ENCODE measurements at places on chromosomes 7 and 10.

DNA sequence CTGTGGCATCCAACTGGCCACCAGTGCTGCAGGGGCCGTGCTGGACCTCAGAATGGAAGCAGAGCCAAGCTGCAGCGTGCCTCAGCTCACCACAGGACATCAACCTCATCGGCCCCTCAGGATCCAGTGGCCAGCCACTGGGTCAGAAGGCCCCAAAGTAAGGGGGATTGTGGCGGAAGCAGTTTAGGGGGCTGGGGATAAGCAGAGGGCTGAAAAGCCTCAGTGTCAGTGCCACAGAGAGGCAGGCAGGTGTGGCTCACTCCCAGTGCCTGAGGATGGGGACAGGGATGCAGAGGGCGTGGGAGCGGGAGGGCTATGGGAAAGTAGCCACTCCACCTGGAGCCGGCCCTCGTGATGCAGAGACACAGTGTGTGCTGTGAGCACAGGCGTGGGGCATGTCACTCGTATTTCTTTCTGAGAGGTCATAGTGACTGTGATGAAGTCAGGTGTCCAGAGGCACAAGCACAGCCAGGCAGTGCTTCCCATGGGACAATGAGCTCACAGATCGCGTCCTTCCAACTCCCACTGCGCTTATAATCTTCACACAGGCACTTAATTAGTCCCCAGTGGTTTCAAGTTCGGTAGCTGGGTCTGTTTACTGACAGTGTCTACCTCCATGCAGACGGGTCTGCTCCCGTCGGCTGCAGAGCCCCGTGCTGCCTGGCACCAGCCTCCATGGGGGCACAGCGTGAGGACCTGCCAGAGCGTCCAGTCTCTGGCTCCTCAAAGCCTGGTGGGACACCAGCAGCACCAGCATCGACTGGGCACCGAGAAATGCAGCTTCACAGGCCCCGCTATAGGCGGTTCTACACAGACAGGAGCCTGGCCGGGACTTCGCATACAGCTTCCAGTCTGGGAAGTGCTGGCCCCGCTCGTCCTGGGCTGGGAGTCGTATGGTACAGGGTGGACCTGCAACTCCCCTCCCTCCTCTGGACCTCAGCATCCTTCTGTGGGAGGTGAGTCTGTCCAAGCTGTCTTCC, 42.9 kb upstream of the CNPY1 start:
- no peak for DNase-seq

- DNase-seq = no peak
Measured at GRCh38 chr10:74738542-74738941, 87.9 kb upstream of the KAT6B start.

- no peak for DNase-seq
Measured at GRCh38 chr7:26688936-26689506, 175.4 kb downstream of the SKAP2 start.

GRCh38 chr10:58266003-58266825, 1.5 kb downstream of the IPMK start:
- no peak for DNase-seq

GRCh38 chr10:131996466-131997365, 15.0 kb upstream of the BNIP3 start:
- DNase-seq = no peak

DNA sequence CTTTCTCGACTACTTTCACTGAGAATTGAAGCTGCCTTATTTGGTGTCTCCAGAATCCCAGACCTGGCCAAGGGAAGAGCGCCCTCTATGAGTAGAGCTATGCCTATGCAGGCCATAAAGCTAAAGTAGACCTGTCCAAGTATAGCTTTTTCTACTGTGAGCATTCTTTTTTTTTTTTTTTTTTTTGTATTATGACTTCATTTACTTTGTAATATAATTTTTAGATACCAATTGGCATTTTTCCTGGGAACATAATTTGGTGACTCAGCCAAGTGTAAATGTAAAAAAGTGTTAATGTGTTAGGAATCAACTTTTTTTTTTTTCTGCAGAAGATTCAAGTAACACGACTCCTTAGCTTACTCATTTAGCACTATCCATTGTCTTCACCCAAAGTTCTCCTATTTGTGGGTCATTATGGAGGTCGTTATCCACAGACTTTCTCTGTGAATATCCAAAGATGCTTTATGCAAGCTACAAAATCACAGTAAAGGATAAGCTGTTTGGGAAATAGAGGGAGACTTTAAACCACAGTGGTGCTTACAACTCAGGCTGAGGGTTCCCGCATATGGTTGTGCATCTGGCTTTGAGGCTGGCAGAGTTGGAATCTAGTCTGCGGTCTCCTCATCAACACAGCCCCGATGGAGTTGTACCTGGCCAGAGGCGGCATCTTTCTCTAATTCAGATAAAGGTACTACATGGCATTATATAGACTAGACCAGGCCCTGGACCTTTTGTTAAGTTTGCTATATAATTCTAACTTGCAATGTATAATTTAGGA, 1040.2 kb upstream of the SORCS1 start:
- no peak for DNase-seq

- DNase-seq = no peak
Measured at GRCh38 chr7:42735081-42735480, 176.8 kb downstream of the C7orf25 start.

DNA sequence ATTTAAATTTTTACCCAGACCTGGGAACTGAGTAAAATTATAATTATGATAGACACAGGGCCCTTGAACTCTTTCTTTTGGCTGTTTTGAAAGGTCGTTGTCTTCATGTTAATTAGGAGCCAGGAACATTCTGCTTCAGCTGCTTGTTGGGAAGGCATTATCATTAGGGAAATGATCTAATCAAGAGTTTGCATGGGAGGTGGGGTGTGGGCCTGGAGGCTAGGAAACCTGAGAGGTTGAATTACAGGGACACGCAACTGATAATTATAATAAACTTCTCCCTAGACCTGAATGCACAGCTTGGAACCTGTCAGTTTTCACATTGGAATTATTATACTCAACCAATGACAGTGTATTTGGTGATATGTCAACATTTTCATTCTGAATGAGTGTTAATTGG, 237.7 kb downstream of the CACNB2 start:
- DNase-seq = no peak

DNA sequence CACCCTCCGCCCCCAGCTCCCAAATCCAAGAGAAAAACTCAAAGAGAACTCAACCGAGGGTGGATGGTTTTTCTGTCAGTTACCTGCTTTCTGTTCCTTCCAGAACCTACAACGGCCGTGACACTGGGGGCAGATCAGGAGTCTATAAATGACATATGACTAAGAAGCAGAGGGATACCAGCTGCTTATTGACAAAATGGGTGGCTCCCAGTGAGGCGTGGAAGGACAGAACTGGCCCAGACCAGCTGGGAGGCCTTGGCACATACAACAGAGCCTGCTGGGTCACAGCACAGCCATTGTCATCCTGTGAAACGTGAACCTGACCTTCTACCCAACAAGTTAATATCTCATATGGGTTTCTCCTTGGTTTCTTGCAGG, 84.3 kb upstream of the ADRB1 start:
- no peak for DNase-seq

DNA sequence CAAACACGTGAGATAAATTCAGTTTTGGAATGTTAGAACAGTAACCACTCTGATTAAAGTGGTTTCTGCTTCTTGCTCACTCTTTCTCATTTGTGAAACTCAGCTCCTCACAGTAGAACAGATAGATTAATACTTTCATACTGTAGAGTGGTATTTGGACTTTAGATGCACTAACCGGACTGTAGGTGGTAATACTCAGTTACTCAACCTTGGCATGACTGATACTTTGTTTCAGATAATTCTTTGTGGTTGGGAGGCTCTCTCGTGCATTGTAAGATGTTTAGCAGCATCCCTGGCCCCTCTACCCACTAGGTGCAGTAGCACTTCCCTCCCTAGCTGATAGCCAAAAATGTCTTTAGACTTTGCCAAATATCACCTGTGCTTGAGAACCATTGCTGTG, 37.6 kb downstream of the MCU start:
- DNase-seq = no peak

GRCh38 chr7:23175938-23176337, 5.9 kb upstream of the NUP42 start:
- no peak for DNase-seq

- DNase-seq = no peak
Measured at GRCh38 chr10:116634126-116634975, 13.6 kb downstream of the PNLIPRP2 start.

GRCh38 chr10:122186816-122187810, 84.0 kb upstream of the BTBD16 start:
- no peak for DNase-seq

DNA sequence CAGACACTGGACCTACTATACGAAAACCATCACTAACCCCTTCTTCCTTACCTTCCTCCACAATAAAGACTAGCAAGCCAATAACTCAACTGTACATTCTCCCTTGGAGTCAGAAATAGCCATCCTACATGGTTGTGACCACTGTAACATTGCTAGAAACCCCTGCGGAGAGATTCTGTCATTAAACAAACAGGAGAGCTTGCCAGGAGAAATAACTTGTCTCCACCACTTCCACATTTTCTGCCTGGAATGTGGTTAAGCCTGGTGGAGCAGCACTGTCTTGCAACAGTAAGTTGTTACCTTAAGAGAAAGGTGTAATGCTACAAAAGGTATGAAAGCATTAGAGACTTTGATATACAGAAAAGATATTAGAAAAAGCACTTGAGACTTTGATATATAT, 45.8 kb downstream of the THSD7A start:
- DNase-seq = no peak

- DNase-seq = no peak
Measured at GRCh38 chr10:131775433-131775832, 125.4 kb upstream of the PPP2R2D start.

DNA sequence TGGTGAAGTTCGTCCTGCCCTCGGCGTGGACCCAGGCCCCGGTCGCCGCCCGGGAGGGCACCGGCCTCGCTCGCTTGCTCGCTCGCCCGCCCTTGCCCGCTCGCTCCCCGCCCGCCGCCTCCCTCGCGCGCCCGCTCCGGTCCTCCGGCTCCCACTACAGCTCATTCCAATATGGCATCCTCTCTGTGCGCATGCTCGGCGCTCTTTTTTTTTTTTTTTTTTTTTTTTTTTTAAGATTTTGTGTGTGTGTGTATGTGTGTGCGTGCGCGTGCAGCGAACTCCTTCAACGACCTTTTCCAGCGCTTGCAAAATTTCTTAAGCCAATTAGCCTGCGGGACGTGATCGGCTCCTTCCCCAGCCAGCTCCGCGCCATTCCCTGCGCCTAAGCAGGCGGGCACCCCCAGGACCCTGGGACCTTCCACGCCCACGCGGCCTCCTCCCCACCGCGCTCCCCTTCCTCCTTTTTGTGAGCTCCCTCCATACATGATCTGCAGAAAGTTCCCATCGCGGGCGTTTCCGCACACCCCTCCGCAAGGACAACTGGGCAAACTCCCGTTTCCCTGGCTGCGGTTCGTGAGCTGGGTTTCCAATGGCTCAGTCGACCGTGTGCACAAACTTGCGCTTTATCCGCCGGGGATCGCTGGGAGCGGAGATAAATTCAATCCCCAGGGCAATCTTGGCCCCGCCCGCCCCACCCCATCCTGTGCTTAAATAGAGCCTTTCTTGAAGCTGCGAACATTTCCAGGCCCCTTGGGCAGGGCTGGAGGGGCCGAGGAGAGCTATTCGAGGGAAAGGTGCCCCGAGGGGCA, at the start of gene SFMBT2:
Gene SFMBT2, minus strand, starts transcription at position 173 of the 809 bp plus-strand sequence. CDS start 29,136 bp downstream, outside the sequence.
- DNase-seq = no peak

GRCh38 chr10:124802313-124802675, 675 bp downstream of the ABRAXAS2 start:
- no peak for DNase-seq

DNA sequence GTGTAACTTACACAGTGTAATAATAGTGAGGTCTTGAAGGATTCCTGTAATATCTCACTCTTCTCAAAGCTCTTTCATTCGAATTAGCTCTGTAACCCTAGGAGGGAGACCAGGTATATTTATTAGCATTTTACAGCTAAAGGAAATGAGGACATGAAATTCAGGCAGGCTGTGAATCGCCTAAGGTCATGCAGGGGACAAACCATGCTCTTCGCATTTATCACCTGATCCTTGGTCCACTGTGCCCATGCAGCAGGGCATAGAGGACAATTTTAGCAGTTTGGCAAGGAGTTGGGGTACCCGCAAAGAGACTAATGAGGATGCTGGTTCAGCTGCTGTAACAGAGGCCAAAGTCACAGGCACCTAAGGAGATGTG, 14.8 kb upstream of the LAMB1 start:
- DNase-seq = no peak

DNA sequence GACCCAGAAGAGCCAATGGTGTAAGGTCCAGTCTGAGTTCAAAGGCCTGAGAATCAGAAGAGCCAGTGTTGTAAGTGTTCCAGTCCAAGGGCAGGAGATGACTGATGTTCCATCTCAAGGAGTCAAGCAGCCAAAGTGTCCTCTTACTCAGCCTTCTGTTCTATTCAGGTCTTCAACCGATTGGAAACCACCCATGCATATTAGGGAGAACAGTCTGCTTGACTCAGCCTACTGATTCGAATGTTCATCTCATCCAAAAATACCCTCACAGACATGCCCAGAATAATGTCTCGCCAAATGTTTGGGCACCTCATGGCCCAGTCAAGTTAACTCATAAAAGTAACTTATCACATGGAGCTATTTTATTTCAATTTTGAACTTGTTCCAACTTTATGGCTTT, 2.9 kb upstream of the WDFY4 start:
- DNase-seq = no peak

- no peak for DNase-seq
Measured at GRCh38 chr10:25226775-25227682, 52.2 kb downstream of the GPR158 start.
